ENCODE measurements at places on chromosomes 7 and 10.
A peak's percentile ranks its signal among the peaks of the same experiment; 100 is the strongest.

GRCh38 chr7:129798616-129799349 lies 154.0 kb downstream of the UBE2H start:
- no peak for DNase-seq

DNA sequence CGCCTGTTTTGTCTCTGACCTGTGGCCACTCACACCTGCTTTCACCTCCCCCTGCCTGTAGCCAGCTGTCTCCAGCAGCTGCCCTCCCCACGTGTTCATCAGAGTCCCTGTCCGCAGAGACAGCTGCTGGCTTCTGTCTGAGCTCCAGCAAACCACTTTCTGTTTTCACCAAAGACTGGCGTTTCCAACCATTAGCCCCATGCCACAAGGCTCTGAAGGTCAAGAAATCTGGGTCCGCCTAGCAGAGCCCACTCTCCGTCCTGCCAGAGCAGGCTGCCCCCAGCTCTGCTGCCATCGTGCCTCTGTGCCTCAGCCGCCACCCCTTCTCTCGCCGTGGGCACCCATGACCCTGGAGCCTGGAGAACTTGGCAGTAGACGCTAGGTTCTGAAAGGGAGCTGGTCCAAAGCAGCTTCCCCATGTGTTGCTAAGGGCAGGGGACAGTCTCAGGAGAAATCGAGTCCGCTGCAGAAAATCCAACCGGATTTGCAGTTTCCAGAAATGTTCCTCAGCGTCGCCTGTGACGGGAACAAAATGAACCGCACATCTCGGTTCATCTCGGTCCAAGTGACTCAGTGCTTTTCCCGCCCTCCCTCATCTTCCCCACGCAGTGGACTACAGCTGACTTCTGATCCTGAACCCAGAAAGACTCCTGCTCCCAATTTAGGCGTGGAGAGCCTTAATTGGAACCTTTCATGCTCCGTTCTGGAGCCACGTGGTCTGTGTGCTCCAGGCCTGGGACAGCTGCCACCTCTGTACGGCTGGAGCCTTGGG lies 28.0 kb downstream of the TMEM120A start:
- peak; percentile 47 for DNase-seq

DNA sequence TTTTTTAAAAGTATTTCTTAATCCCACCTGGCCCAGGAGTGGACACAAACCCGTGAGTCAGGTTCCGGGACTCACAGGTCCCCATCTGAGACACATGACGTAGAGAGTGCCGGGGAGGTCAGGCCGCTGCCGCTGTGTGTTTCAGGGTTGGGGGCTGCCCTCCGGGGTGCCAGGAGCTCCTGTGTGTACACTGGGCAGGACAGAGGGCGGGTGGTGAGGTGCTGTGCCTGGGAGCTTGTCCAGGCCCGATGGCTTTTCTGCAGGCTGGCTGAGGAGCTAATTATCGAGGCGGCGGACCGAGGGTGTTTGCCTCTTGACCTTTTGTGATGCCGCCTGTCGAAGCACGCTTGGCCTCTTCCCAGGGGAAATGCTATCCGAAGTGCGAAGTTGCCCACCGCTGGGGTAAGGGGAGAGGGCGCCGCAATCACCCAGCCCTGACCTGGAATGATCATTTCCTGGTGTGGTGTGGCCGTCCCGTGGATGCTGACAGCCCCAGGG lies 42.1 kb downstream of the FOXL3 start:
- DNase-seq: no peak

- no peak for DNase-seq
Observed at GRCh38 chr10:30829901-30830300, 200.3 kb upstream of the LYZL2 start.

- DNase-seq: no peak
Observed at GRCh38 chr7:15891151-15891881, 204.8 kb upstream of the MEOX2 start.

GRCh38 chr7:132750096-132750495 lies 173.8 kb upstream of the PLXNA4 start:
- no peak for DNase-seq

- DNase-seq: no peak
Observed at GRCh38 chr7:99385564-99385963, 11.0 kb downstream of the ARPC1B start.

DNA sequence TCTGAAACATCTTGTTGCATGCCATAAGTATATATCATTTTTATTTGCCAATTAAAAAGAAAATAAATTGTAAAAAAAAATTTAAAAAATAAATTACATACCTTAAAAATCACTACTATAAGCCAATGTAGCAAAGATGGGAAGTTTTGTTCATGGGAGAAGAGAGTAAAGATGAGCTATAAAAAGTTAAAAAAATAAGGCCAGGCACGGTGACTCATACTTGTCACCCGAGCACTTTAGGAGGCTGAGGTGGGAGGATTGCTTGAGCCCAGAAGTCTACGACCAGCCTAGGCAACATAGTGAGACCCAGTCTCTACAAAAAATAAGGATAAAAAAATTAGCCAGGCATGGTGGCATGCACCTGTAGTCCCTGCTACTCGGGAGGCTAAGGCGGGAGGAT lies 8.4 kb upstream of the STK32C start:
- no peak for DNase-seq

GRCh38 chr7:37703361-37703760 lies 19.8 kb downstream of the GPR141 start:
- no peak for DNase-seq

- DNase-seq: no peak
Observed at GRCh38 chr7:84971360-84971759, 215.5 kb downstream of the SEMA3D start.

DNA sequence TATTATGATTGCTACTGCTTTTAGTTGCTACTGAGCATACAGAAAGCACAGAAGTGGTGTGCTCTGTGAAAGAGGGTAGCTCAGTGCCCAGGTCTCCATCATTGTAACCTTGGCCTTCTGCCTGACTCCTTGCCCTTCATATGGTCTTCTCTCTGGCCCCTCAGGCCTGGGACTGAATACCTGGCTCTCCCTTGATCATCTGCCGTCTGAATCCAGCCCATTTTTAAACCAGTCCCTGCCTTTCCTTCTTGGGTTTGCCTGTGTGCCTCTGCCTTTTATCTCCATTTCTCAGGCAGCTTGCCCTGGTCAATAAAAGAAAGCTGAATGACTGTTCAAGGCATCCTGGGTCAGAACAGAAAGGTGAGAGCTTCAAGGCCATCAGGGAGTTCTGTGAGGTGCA lies 109.1 kb upstream of the ZNF438 start:
- no peak for DNase-seq

GRCh38 chr7:142669074-142669654 lies 80.1 kb upstream of the PRSS1 start:
- DNase-seq: peak; percentile 2

GRCh38 chr10:48714088-48714487 lies 29.4 kb downstream of the WDFY4 start:
- no peak for DNase-seq

GRCh38 chr7:108451296-108451848 lies 4.9 kb downstream of the NRCAM start:
- no peak for DNase-seq

GRCh38 chr7:132646052-132646451 lies 69.8 kb upstream of the PLXNA4 start:
- DNase-seq: no peak

Data from NCI-H1694 (cell line).